ENCODE measurements at places on chromosomes 3 and 15.

DNA sequence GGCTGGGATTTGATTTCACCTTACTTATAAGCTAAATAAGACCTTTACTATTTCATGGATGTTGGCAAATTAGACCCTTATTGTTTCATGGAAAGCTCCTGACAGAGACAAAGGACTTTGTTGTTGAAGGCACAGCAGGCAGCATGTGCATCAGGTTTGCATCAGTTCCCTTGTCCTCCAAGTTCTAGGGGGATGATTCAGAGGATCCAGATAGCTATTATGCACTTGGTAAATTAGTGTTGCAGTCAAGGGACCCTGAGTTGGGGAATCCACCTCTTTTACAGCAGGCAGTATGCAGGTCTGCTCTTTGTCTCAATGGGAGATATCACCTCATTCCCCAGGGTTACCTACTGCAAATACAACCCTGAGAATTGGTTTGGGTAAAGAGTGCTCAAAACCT, 131.4 kb upstream of the IGSF10 start:
- no peak for DNase-seq

DNA sequence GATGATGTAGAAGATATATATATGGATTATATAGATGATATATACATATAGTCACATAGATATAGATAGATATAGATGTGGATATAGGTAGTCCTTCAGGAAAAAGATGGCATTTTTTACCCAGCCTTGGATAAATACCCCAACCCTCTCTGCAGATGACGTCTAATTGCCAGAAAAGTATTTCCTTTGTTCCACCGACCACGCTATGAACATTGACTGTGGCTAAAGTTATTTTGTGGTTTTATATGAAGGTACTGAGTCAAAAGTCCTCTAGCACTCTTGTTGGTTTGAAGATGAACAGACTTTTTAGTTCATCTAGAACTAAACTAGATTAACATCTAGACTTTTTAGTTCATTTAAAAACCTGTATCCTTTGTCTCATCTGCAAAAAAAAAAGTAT, 207.7 kb downstream of the PLOD2 start:
- no peak for DNase-seq

DNA sequence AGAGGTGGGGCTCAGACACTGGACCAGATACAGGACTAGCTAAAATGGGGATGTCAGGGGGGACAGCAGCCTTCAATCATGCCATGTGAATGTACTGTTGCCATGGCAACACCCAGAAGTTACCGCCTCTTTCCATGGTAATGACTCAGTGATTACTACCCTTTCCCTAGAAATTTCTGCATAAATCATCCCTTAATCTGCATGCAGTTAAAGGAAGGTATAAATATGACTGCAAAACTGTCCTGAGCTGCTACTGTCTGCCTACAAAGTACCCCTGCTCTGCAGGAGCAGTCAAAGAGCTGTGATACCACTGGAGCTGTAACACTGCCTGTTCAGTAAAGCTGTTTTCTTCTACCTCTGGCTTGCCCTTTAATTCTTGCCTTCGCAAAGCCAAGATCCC, 168.2 kb downstream of the PEAK1 start:
- DNase-seq, result no peak

GRCh38 chr3:156070028-156070427, 50.4 kb upstream of the KCNAB1 start:
- no peak for DNase-seq

GRCh38 chr15:70251246-70251990, 153.7 kb upstream of the TLE3 start:
- no peak for DNase-seq

DNA sequence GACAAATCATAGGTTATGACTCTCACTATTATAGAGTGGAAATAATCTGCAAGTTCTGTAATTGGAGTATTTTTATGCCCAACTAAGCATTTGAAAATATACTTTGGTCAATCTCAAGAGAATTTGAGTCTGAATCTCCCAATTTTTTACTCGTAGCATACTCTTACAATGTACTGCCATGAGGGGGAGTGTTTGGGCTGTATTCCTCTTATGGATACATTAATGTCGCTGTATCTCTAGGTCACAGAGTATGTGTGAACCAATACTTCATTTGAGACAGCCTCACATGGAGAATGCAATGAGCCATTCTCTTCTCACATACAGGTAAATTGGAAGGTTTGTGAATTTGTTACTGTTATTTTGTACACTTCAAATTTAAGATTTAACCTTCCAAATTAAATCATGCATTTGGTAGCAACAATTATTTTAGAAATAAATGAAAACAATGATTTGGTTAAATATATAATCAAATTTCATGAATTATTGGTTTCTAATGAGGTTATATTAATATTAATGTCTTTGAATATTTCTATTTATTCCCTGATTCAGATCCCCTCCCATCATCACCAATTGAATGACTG, 5.5 kb upstream of the CD200 start:
- no peak for DNase-seq

DNA sequence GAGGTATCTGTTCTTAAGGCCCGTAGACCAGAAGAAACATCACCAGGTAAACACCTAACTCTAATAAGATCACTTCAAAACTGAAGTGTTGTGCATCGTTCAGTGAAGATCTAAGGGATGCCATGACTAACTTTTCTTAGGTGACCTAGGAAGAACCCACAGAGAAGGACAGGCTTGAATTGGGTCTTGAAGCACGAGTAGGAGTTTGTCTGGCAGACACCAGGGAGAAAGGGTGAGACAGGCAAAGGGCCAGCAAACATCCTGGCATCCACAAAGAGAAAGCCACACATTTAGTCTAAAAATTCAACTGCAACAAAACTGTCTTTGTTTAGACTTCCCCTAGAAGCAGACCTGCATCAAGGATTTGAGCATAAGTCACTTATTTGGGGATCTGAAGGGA, 15.5 kb upstream of the CMTM8 start:
- DNase-seq, result no peak

DNA sequence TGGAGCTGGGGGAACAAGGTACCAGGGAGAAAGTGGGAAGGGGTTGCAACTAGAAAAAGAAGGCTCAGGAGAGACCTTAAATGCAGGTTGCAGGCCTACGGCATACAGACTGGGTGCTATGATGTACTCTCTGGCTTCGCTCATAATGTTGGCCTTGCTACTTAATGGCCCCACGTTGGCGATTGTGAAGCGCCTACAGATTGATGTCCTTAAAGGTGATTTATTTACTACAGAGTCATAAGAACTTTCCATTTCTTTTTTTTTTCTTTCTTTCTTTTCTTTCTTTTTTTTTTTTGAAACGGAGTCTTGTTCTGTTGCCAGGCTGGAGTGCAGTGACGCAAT, 25.4 kb downstream of the ZBTB38 start:
- no peak for DNase-seq

DNA sequence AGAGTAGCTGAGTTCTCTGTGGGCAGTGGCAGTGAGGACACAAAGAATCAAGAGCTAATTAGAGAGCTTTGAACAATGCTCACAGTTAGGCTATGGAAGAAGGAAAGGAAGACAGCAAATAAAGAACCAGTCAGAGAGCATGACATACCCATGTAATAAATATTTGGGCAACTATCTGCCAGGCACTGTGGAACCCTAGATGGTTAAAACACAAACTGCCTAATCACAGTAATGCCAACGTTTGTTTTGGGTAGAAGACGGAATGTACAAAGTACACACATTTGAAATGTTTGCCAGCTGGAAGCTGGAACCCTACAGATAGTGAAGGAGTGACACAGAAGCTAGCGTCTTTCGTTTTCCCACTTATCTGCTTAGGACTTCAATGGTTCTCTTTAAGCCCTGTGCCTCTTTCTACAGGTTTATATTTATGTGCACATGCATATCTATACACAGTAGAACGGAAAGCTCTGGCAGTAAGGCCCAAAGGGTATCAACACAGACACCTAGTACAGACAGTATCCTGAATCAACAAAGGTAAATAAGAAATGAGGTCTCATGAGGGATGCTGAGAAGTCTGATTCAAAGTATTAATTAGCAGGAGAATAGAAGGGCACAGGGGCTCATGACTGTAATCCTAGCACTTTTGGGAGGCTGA, 44.6 kb downstream of the ANKRD28 start:
- no peak for DNase-seq

DNA sequence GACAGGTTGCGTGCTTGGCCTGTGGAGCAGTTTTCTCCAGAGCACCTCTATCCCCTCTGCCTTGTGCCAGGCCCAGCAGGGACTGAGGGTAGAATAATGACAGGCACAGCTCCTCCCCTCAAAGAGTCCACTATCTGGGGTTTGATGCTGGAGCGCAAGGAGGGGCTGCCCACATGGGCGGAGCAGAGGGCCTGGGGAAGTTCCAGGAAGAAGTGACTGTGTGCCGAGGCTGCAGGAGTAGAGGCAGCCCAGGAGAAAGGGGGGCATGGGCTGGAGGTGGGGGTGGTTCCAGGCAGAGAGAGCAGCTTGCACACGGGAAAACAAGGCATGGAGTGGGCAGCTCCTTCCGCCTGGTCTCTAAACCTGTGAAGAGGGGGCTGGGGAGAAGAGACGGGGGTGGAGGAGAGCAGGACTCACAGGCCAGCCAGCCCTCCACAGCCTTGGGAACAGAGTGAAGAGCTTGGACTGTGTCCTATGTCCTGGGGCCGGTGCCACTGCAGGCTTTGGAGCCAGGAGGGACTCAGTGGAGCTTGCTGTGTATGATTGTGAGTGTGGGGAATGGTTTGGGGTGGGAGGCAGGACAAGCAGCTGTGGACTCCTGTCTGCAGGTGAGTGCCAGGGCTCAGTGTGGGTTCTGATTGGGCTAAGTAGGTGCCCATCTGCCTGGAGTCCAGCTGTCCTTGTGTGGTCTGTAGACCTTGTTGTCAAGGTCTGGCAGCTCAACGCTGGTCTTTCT, 48.1 kb downstream of the APBA2 start:
- no peak for DNase-seq

- no peak for DNase-seq
These were observed 86.2 kb downstream of the FBN1 start for GRCh38 chr15:48559285-48559684.

GRCh38 chr3:19471138-19471537, 322.8 kb downstream of the KCNH8 start:
- no peak for DNase-seq

GRCh38 chr3:136385457-136385856, 135.3 kb downstream of the PCCB start:
- no peak for DNase-seq

DNA sequence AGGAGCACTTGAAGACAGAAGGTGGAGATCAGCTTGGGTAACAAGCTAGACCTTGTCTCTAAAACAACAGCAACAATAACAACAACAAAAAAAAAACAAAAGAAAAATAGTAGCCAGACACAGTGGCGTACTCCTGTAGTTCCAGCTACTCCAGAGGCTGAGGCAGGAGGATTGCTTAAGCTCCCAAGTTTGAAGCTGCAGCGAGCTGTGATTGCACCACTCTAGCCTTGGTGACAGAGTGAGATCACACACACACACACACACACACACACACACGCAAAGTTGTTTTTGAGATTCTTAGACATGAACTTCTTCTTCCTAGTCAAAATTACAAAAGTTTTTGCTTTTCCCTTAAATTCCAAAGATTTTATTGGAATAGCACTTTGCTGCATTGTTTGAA, 93.0 kb upstream of the IGSF10 start:
- no peak for DNase-seq

DNA sequence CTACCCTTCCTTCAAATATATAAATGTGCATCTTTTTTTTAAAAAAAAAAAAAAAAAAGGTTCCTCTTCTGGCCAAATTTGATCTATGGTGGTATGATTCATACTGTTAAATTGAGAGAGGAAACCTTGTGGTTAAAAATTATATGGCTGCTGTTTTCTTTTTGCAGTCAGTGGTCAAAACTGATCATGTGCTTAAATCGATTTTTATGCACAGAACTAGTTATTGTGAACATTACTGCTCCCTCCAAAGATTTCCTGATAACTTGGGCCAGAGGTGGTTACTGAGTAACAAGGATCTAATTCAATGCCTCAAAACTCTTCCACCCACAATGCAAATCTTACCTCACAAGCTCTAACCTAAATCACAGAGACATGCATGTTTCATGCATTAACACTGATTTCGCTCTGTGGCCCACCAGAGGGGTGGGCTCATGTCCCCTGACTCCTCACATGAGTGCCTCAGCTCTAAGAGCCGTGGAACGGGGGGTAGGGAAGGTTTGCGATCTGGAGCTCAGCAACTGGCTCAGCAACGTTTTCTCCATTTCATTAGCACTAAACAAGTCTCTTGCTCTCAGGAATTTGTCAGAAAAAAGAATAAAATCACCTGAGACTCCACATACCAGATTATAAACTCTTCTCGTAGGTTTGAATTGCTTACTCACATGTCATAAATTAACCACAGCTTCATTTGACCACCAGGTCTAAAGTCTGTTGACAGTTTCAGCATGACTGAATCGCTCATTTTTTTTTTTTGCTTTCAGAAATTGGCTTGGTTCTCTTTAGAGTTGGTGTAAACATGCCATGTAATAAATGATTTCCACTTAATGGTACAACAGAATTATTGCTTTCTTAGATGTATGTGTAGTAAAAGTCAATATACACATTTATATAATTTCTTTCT, 280.4 kb downstream of the CD47 start:
- DNase-seq, result no peak

GRCh38 chr3:51688206-51688600, 17.2 kb downstream of the TEX264 start:
- DNase-seq, result no peak

DNA sequence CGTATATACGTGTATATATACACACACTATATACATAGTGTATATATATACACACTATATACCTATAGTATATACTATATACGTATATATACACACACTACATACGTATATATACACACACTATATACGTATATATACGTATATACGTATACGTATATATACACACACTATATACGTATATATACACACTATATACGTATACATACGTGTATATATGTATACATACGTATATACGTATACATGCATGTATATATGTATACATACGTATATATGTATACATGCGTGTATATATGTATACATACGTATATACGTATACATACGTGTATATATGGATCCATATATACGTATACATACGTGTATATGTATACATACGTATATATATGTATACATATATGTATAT, 9.4 kb downstream of the HACL1 start:
- no peak for DNase-seq

GRCh38 chr3:167305340-167305890, 74.7 kb downstream of the ZBBX start:
- no peak for DNase-seq

GRCh38 chr3:177681852-177682251, 484.6 kb upstream of the TBL1XR1 start:
- no peak for DNase-seq

GRCh38 chr15:34284937-34285336, 52.6 kb downstream of the SLC12A6 start:
- DNase-seq, result no peak

- no peak for DNase-seq
These were observed 43.9 kb downstream of the PXYLP1 start for GRCh38 chr3:141275511-141275910.

DNA sequence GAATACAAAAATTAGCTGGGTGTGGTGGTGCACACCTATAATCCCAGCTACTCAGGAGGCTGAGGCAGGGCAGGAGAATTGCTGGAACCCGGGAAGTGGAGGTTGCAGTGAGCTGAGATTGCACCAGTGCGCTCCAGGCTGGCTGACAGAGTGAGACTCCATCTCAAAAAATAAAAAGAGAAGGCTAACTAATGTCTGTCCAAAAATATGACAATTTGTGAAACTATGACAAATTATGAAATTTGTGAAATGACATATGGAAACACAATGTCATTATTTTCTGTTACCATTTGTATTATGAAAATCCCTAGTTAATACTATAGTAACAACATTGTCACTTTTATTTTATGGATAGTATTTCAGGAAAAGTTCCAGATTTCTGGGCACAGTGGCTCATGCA, 1306.3 kb upstream of the EPHA6 start:
- no peak for DNase-seq
